HepG2 (cell line): ENCODE measurements at places on chromosomes 13 and 19. TPM values are rescaled to one million over a fixed set of nuclear protein-coding genes. Genes with fewer than 3 reads are reported as not detected.
A peak's percentile ranks its signal among the peaks of the same experiment; 100 is the strongest.

The EPN1 gene
- 28.9 and 32.6 TPM in 2 replicates for total RNA-seq

DNA sequence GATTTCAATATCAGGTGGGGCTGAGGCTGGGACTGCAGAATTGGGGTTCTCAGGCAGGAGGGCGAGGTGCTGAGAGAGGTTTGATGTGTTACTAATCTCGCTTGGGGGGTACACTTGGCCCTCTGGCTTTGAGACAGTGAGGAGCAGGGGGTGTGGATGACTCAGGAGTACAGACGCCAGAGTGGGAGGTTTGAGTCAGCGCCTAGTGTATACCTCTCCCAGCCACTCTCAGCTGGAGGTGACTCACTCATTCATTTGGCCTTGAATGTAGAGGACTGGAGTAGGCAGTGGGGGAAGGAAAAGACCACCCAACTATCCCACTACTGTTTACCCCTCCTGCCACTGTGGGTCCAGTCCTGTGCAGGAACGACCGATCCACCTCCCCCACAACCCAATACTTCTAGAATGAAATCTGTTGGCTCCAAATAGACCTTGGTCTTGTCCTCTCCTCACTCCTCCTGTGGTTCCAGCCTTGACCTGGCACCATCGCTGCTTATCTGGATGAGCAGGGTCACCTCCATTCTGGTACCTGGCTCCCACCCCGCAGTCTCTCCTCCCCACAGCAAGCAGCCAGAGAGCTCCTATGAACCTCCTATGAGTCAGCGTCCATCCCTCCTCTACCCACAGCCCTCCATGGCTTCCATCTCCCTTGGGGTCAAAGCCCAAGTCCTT is 20.1 kb upstream of the ZNRF4 start:
- H3K27me3 ChIP-seq = peaks cover 1% of the 10 kb centered on the region; the same call in 1 of the 2 replicates
- no peak overlapping the region for H3K27ac ChIP-seq
- H3K4me3 ChIP-seq = no peak overlapping the region
- peak; percentile 42 for DNase-seq
- H3K4me1 ChIP-seq = peaks cover 18% of the 10 kb centered on the region
- H3K36me3 ChIP-seq = no peaks in the 10 kb centered on the region

DNA sequence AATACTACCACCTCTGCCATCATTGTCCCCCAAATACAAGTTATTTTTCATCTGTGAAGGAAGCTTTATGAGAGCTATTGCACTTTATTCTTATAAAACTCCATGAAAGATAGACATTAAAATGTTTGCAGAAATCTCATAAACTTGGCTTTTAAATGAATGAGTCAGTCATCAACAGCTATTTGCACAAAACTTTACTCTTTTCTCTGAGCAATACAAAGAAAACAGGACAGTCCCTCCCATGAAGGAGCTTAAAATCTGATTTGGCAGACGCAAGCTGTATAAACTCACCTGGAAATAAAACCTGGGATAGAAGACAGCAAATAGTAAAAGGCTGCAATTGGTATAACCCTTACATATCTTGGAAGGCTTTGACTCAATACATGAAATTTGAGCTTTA is 16.6 kb upstream of the RCBTB1 start:
- H3K27me3 ChIP-seq = no peaks in the 10 kb centered on the region
- no peak for DNase-seq
- H3K4me1 ChIP-seq = peaks cover 26% of the 10 kb centered on the region
- H3K4me3 ChIP-seq = no peak overlapping the region

GRCh38 chr19:6260912-6261650 is 18.7 kb downstream of the MLLT1 start:
- peak; percentile 28 for DNase-seq
- no peak overlapping the region for H3K4me3 ChIP-seq
- H3K27ac ChIP-seq = no peak overlapping the region
- no peaks in the 10 kb centered on the region for H3K27me3 ChIP-seq
- H3K36me3 ChIP-seq = peaks cover 64% of the 10 kb centered on the region; the same call in 2 of the 3 replicates

GRCh38 chr13:43132257-43132656 is 108.9 kb downstream of the DNAJC15 start:
- H3K4me3 ChIP-seq = no peak overlapping the region
- peaks cover 2% of the 10 kb centered on the region for H3K27me3 ChIP-seq
- no peaks in the 10 kb centered on the region for H3K4me1 ChIP-seq
- DNase-seq = peak; percentile 52

The ALOX5AP gene
- 0.70 and 0.97 TPM in 2 replicates for total RNA-seq

- DNase-seq = no peak
Observed at GRCh38 chr13:59750860-59751259, 412.9 kb downstream of the DIAPH3 start.

GRCh38 chr13:23531446-23531845 is 38.8 kb upstream of the TNFRSF19 start:
- no peak for DNase-seq
- H3K27ac ChIP-seq = no peak overlapping the region
- H3K27me3 ChIP-seq = no peaks in the 10 kb centered on the region
- no peak overlapping the region for H3K4me3 ChIP-seq
- no peaks in the 10 kb centered on the region for H3K36me3 ChIP-seq
